ENCODE measurements at places on chromosomes 16 and 17.

- DNase-seq, result no peak
Measured at GRCh38 chr17:2094891-2095535, 40.1 kb downstream of the HIC1 start.

DNA sequence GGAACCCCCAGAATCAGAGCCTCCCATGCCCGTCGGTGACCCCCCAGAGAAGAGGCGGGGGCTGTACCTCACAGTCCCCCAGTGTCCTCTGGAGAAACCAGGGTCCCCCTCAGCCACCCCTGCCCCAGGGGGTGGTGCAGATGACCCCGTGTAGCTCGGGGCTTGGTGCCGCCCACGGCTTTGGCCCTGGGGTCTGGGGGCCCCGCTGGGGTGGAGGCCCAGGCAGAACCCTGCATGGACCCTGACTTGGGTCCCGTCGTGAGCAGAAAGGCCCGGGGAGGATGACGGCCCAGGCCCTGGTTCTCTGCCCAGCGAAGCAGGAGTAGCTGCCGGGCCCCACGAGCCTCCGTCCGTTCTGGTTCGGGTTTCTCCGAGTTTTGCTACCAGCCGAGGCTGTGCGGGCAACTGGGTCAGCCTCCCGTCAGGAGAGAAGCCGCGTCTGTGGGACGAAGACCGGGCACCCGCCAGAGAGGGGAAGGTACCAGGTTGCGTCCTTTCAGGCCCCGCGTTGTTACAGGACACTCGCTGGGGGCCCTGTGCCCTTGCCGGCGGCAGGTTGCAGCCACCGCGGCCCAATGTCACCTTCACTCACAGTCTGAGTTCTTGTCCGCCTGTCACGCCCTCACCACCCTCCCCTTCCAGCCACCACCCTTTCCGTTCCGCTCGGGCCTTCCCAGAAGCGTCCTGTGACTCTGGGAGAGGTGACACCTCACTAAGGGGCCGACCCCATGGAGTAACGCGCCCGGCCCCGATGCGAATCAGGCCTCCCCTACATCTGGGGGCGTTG, 4.0 kb downstream of the TPSG1 start:
- DNase-seq, result no peak

DNA sequence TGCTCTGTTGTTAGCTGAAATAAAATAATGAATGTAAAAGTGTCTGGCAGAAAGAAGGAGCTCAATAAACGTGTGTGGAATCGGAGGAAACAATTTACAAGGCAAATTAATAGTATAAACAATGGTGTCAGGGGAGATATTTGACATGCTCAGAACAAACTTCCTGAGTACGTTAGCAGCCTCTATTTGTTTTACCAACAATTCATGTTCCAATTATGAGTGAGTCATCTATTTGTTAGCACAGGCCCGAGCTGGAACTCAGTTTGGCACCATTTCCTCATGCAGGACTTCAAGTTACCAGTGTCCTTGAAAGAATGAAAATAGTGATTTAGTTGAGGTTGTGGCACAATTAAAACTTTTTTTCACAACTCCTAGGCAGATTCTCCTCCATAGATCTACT, 9.1 kb downstream of the ASIC2 start:
- DNase-seq, result no peak

DNA sequence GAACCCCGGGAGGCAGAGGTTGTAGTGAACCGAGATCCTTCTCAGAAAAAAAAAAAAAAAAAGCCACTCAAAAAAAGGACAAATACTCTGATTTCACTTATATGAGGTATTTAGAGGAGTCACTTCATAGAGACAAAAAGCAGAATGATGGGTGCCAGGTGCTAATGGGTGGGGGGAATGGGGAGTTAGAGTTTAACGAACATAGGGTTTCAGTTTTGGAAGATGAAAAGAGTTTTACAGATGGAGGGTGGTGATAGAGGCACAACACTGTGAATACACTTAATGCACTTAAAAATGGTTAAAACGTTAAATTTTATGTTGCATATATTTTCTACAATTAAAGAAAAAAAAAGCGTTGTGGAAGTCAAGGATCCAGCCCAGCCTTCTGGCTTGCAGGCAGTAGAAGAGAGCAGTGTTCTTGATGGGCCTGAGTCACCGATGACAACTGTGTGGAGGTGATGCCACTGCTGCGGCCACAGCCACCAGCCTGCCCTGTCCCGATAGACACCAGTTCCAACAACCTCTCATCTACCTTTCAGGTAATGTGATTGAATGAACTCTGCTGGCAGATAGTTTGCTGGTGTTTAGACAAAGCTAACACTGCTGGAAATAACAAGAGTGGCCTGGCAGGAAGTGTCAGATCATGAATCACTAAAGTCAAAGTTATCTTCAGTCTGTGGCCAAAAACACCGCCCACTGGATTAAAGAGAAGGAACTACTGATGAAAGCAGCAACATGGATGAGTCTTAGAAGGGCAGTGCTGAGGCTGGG, 49.9 kb upstream of the COX10 start:
- DNase-seq, result no peak

DNA sequence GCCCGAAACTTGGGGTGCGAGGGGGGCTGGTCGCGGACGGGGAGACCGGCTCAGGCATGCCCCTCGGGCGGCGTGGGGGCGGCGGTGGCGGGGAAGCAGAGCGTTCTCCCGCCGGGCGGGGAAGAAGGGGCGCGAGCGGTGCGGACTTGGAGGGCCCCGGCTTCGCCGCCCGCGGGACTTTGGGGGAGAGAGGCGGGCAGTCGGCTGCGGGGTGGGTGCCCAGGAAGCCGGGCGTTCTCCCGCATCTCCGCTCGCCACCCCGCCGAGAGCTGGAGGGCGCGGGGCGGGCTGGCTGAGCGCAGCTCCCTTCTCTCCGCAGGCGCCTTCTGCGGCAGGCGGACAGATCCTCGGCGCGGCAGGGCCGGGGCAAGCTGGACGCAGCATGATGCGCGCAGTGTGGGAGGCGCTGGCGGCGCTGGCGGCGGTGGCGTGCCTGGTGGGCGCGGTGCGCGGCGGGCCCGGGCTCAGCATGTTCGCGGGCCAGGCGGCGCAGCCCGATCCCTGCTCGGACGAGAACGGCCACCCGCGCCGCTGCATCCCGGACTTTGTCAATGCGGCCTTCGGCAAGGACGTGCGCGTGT, 772 bp downstream of the NTN1 start:
- DNase-seq, result no peak

DNA sequence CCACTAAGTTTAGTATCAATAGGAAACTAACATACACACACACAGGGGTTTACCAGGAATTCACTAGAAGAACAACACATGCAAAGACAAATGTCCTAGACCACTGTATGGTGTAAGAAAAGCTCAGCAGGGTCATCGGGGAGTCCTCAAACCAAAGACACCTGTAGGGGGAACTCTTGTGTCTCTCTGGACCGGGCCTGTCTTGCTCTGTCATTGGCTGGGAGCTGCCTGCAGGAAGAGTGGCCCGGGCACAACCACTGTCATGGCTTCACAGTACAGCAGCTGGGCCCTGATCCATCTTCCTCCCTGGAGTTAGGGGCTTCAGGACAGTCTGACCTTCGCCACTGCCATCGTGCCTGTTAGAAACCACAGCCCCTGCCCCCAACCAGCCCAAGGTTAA, 263.6 kb upstream of the DYNLRB2 start:
- no peak for DNase-seq

DNA sequence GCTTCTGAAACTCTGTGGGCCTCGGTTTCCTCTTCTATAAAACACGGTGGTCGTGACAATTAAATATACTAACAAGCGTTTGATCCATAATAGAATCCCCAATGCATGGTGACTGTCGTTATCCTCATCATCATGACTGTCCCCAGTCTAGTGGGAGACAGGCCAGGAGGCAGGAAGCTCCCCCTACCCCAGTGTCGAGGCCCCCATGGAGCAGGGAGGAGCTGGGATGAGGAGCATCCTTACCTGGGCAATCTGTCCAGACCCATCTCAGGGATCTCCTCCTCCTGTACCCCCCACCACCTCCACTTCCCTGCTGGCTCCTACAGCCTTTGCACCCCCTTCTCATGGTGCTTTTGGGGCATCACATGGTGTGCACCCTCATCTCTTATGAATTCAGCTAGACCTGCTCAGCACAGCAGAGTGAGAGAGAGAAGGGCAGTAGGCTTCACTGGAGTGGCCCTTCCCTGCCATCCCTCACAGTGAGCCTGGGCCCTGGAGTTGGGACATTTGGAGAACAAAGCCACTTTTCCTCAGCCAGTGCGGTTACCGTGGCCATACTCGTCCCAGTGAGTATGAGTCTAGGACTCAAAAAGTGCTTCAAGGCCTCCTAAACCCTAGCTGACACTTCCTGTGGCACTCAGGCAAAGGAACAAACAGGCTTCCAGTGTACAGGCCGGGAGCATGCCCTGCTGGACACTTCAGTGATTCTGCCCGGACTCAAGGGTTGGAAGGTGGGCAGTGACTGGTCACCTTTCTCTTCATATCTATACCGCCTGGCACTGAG, 148.6 kb downstream of the CLEC16A start:
- DNase-seq, result no peak

DNA sequence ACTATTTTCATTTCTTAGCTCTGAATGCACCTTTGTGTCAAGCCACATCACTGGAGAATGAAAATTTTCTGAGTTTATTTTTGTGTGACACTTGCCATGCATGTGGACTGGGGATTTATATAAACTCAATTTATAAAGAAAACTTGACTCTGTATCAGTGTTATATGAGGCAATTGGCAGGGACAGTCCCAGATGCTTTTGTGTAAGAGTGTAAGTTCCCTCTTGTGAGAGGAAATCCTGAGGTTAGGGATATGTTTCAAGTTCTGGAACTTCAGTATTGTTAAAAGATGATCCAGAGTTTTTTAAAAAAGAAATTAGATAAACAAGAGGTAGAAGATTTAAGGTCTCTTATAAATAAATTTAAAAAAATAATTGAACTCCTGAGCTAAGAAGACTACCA, 10.9 kb upstream of the CCL8 start:
- no peak for DNase-seq

DNA sequence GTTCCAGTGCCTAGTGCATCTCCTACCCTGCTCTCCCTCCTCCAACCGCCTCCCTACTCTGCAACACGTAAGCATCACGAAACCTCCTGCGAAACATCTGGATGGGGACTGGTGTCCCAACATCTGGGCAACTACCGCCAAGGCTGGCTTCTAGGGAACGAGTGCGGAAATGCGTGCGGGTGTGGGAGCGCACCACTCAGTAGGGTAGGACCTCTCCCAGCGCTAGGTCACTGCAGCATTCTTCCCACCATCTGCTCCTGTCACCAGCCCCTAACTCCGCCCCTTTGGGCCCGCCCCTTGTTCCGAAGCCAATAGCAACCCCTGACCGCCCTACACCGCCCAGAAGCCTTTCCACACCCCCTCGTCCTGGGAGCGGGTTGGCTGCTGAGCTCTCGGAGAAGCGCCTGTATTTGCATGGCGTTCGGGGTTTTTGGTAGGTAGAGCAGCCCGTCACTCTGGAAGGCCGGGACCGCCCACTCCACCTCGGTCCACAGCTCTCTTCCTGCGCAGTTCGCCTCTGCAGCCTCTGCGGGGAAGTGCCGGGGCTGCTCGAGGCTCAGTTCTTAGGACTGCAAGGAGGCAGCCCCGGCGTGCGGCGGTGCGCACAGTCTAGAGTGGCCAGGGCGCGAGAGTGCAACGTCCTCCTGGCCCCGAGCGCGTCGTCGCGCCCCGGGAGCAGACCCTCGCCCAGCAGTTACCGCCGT, at the start of gene HS3ST3B1:
HS3ST3B1 (plus strand) TSS at position 507 of the 704 bp plus-strand sequence. CDS start 438 bp downstream, outside the sequence.
- DNase-seq, result peak; percentile 16

DNA sequence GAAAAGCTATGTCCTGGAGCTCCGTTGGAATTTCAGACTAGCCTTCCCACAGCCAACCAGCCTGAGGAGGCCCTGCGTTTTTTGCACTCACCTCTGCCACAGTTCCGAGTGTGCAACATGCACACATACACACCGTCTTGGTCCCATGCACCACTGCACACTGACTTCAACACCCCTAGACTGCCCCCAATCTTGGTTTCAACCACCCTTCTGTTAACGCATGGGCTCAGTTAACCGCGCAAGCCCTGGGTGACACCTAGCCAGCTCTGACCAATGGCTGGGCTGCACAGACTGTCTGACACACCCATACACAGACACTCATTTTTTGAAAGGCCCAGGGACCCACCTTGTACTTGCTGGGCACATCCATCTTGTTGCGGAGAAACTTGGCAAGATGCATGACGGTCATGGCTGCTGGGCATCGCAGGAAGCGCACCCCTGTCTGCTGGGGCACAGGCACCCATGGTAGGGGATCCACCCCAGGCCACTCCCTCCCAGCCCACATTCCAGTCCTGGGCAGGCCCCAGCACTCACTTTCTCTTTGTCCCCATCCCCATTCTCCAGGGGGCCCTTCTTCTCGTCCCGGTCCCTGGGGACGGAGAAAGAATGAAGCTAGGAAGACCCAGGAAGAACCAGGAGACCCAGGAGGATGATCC, 8.0 kb downstream of the CISD3 start:
- DNase-seq, result no peak

GRCh38 chr17:82349287-82349701, 9.8 kb upstream of the TEX19 start:
- DNase-seq, result no peak

- no peak for DNase-seq
Measured at GRCh38 chr17:79079421-79080200, 5.0 kb downstream of the ENGASE start.

DNA sequence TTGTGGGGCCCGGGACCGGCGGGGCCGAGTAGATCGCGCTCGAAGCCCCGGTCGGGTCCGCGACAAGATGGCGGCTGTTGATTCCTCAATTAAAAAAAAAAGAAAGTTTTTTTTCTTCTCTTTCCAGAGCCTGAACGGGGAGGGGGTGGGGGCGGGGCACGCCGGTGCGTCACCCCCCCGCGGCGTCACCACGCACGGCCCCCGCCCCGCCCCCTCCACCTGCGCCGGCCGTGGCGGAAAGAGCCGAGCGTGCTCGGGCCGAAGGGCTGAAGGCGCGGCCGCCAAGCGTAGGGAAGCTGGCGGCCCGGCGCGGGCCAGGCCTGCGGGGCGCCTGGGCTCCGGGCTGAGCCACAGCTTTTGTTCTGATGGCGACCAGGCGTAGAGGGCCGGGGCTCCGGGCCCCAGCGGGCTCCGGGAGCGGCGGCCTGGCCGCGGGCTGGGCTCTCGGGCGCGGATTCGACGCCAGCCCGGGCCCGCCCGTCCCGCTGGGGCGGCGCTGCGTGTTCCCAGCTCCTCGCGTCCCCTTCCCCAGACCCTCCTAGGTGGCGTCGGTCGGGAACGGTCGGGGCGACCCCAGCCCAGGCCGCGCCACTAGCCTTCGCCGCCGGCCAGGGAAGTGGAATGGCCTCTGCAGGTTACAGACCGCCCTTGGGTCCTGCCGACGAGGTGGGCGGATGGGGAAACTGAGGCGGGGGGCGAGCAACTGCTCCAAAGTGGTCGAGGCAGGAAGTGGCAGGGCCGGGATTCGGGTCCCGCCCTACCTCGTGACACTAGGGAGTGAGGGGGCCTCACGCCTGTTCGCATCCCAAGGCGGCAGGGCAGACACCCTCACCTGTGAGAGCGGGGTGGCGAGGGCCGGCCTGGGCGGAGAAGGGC, at the start of gene CREBBP:
CREBBP (minus strand) TSS at position 91 of the 876 bp plus-strand sequence. CDS start 797 bp downstream, outside the sequence.
- DNase-seq, result no peak

DNA sequence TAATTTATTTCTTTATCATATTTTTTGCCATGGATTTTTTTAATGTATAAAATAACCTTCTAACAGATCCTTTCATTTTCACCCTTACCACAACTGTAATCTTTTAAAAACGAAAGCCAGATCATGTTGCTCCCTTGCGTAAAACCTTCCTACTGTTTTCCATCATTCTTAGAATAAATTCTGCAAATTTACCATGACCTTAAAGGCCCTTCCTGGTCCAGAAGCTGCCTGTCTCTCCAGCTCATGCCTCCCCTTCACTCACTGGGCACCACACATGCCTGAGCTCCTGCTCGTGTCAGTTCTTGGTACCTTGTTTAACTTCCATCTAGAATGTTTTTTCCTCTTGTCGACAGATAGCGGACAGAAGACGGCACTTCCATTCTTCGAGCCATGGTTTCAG, 245.0 kb upstream of the CDH5 start:
- no peak for DNase-seq
